ENCODE measurements at places on chromosomes 3 and 15.

GRCh38 chr3:179174316-179174715 is 26.2 kb downstream of the PIK3CA start:
- DNase-seq = no peak

DNA sequence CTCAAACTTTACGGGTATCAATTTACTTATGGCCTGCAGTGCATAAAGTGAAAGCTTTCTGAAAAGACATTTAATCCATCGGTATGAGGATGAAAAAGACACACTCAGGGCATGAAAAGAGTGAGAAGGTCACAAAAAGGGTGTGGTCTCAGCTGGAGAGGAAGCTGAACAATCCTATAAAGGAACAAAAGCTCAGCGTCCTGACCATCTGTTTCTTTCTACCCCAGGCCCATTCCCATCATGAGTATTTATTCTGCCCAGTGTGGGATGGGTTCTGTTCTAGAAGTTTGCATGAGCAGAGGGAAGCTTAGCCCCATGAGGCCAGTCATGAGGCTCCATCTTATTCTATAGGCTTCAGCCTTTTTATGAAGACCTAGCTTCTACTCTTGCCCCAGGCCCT is 144.6 kb downstream of the LPP start:
- DNase-seq = no peak

DNA sequence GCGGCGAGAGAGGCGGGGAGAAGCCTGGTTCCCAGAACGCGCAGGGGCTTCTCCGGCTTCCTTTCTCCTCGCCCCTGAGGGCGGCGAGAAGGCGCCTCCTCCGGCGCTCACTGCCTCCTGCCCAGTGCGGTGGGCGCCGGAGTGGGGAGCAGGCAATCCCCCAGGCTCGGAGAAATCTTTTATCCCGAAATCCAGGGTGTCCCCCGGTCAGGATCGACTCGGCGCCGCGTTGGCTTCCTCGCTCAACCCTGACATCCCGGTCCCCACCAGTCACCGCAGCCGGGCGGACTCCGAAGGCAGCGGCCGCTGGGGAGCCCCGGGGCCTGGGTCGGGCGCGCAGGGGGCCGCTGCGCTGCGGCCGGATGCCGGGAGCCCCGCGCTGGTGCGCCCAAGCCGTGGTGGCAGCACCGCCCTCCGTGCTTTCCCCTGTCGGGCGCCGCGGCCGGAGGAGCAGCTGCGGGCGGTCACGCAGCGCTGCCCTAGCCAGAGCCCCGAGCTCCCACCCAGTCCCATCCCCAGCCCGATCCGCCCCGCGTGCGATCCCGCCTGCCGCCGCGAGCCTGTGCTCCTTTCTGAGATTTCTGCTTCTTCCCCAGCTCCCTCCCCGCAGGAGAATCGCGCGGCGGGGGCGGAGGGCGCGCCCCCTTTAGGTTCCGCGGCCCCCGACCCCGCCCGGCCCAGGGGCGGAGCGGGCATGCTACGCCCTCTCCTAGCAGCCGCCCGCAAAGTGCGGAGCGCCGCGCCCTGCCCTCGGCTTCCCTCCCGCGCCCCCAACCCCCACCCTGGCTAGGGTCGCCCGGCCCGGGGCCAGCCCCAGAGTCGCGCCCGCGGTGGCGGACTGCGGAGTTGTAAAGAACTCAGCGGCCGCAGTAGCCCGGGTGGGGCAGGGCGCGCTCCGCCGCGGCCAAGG is 683 bp upstream of the CACNA2D3 start:
- no peak for DNase-seq

GRCh38 chr3:64222501-64223111 is 2.7 kb downstream of the PRICKLE2 start:
- no peak for DNase-seq

DNA sequence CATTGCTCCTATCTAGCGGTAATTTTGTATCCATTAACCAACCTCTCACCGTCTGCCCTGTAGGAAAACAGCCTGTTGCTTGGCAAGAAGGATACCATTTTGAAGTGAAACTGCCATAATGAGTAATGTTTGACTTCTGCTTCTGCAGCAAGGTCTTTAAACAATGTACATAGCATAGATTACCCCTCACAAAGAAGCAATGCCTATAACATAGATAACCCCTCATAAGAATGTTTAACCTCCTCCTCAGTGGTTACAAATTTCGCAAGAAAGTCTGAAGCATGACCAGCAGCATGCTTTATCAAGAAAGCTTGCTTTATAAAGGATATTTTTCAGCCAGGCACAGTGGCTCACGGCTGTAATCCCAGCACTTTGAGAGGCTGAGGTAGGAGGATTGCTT is 61.2 kb upstream of the MFGE8 start:
- DNase-seq = no peak

DNA sequence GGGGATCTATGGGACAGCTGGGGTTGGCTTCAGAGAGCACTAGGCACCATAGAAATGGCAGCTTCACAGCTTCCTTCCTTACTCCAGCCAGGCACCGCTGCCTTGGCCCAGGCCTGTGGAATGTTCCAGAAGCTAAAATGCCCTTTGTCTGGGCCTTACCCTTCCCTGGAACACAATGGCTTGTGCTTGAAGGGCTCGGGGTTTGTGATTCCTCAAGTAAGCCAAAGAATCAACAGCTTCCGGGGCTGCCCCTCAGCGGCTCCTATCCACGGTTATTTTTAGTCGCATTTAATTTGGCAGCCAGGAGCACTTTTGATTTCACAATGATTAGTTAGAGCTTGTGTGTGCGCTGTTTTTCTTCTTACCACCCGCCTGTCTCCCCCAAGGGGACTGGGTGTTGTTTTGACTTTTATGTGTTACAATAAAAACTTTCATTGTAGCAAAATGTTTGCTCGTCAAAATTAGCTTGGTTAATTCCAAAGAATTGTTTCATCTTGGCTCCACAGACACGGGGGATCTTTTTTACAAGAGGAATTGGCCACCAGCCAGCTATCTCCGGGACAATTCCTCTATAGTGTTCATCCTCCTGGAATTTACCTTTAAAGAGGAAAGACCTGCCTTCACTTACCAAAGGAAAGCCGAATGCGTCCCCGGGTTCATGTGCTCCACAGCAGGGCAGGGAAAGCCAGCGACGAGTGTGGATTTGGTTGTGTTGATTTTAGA is 73.8 kb downstream of the TLE3 start:
- no peak for DNase-seq

DNA sequence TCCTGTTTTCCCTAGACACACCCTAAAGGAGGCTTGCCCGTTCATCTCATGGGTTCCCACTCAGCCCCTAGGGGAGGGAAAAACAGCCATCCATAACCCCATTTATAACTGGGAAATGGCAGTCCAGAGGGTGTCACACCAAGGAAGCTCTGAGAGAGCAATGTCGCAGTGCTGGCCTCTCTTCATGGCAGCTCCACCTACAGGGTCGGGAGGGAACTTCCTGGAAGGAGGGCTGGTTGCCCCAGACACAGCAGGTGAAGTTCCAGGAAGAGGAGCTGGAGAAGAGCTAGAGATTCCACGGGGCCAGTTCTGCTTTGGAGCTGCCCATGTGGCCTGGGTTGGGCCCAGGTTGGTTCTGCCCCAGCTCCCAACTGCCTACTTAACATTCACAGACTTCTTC is 22.3 kb upstream of the LINGO1 start:
- no peak for DNase-seq

GRCh38 chr15:74388363-74388951 is 21.0 kb upstream of the CYP11A1 start:
- DNase-seq = no peak

- DNase-seq = no peak
These were observed 70.4 kb downstream of the C3orf38 start for GRCh38 chr3:88220126-88220525.

- no peak for DNase-seq
These were observed 357.1 kb upstream of the CFAP20DC start for GRCh38 chr3:59406943-59407342.

- DNase-seq = no peak
These were observed 68.9 kb downstream of the TM2D3 start for GRCh38 chr15:101583284-101583683.

- DNase-seq = no peak
These were observed 9.0 kb upstream of the TSC22D2 start for GRCh38 chr3:150399060-150399459.

DNA sequence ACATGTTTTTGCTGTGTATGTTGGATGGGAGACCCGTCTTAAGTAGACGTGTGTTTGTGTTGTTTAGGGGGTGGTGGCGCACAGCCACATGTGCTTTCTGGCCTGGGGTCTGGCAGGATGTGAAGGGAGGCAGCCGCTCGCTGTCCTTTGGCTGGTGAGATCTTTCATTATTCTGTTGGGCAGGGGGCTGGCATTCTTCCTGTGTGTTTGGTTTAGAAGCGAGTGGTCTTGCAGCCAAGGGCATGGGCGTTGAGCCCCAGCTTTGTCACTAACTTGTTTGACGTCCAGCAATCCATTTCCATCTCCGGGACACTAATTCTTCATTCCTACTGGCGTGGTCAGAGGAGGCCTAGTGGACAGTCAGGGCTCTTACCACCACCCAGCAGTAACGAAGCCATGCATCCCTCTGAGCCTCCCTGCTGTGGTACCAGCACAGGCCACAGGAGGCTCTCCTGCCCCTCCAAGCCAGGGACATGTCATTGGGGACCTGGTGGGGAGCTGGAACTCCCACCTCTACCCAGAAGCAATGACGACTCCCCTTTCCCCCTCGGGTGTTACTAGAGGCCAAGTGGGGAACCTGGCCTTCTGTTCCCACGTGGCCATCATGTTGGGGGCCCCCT is 10.7 kb downstream of the THSD4 start:
- DNase-seq = no peak

- no peak for DNase-seq
These were observed 56.4 kb downstream of the PLD1 start for GRCh38 chr3:171753665-171754408.

DNA sequence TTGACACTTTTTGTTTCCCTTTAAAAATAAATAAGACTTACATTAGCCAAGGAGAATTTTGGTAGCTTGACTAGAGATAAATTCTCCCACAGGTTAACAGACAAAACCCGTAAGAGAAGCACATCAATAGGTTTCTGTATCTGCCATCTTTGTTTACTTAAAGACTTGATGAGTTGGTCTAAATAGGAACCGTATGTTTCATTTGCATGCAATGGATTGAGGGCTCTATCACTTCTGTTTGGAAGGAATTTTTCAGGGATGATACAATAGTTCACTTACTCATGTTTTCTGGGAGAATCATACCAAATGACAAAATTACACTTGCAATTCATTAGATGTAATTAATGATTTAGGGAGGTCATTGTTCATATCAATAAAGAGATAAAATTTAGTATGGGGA is 631.5 kb upstream of the NR2F2 start:
- no peak for DNase-seq

GRCh38 chr3:170059447-170059846 is 21.7 kb downstream of the GPR160 start:
- no peak for DNase-seq
